NCI-H446 (cell line): ENCODE measurements at places on chromosomes 2 and 18.

DNA sequence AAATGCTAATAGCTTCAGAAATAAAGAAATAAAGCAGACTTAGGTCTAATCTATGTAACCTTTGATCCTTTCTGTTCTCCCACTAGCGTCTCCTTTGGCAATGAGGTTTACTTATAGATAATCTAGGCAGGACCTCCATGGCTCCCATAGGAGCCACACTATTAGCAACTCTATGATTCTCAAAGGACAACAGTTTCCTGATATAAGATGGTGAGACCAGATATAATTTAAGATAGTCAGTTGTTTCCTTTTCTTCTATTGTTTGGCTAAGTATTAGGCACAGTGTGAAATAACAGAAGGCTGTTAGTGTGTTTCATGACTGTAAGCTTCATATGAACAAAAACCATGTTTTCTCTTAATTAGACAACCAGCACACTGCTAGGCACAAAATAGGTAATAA, 58.7 kb upstream of the SCN9A start:
- no peak for DNase-seq

GRCh38 chr2:205684871-205685313, 2.6 kb downstream of the NRP2 start:
- peak; percentile 72 for DNase-seq

- no peak for DNase-seq
Observed at GRCh38 chr2:162072181-162072702, 1.8 kb downstream of the DPP4 start.

DNA sequence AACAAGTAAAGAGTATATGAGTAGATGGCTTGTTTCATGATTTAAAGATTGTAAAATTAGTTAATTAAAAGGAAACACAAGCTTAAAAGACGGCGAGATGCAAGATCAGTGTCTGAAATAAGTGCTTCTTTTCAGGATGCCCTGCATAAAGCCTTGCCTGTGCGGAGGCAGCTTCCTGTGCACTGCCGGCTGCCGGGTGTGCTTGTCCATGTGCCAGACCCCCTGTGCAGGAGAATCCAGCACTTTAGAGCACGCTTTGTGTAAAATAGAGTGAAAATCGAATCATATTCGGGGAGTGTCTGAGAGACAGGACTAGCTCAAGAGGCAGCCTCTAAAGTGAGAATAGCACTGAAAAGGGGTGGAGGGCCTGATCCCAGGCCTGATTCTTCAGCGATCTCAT, 154.7 kb downstream of the CHST9 start:
- no peak for DNase-seq

DNA sequence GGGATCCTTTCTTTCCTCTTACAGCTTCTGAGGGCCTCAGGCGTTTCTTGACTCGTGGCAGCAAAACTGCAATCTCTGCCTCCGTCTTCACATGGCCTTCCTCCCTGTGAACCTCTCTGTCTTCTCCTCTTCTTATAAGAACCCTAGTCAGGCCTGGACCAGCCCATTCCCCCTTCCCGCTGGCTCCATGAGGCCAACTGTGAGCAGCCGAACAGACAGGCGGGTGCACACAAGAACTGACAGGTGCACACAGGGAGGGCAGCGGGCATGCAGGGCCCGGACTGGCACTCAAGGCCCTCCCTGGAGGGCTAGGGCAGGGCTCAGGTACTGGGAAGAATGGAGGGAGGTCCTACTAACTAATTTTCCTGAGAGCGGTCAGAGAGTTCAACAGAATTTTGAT, 92.4 kb upstream of the DAPL1 start:
- DNase-seq: no peak
